ENCODE measurements at places on chromosomes 2 and 18.

GRCh38 chr2:168652997-168653921 is 149.2 kb upstream of the NOSTRIN start:
- DNase-seq, result no peak

GRCh38 chr2:170500770-170501169 is 214.4 kb upstream of the SP5 start:
- DNase-seq, result no peak

DNA sequence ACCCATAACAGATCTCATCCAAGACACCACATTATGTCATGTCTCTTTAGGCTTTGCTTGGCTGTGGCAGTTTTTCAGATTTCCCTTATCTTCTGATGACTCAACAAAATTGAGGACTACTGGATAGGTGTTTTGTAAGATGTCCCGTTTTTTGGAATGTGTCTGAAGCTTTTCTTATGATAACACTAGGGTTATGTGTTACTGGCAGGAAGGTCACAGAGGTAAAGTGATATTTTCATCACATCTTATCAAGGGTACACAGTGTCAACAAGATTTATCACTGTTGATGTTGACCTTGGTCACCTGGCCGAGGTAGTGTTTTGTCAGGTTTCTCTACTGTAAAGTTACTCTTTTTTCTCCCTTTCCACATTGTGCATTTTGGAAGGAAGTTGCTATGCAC is 44.8 kb upstream of the UPP2 start:
- DNase-seq, result no peak

DNA sequence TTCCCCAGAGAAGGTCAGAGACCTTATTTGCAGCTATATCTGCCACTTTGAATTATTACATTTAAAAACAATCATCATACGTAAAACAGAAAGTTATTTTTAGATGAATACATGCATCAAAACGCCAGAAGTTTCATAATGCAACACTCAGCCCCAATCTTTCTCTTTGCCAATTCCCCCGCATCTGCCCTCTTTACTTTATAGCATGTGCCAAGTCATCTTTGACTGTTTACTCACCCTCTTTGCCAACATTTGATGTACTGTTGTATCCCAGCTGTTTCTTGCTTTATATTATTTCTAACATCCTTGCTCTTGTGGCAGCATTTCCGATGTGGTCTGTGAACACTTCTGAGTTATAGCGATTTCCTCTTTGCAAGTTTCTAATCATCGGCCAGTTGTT is 86.2 kb downstream of the CRIM1 start:
- no peak for DNase-seq

Data from H9 (cell line).